Cerebellar nuclear complex (tissue), 1 donor: ENCODE measurements at places on chromosomes 13 and 19.

- no peak for DNase-seq
These were observed 715.7 kb downstream of the DIAPH3 start for GRCh38 chr13:59447846-59448620.

DNA sequence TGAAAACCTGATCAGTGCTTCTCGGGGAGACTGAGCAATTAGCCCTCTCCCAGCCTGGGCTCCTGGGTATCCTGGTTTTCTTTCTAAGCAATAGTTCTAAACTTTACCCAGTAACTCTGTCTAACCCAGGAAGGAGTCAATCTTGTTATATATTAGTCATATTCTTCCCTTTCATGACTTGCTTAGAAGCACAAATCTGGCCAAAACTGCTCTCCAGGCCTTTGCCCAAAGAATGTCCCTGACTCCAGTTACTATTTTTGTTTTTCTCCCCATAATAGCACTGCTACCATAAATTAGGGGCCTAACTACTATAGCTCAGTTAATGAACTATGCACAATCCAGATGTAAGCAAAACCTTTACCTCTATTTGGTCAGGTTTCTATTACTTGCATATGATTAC, 355.8 kb upstream of the HTR2A start:
- DNase-seq: no peak

DNA sequence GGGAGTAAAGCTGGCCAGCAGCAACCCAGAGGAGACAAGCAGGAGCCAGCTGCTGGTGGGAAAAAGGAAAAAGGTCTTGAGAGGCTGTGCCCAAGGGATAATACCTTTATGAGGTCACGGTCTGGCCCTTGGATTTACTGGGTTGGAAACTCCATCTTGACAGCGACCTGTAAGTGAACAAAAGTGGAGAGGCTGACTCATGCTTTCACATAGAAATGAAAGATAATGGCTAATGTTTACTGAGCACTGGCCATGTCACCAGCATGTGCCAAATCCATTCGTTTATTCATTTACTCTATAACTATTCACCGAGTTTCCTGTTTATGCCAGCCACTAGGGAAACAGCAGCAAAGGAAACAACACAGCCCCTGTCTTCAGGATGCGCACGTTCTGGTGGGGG, 4.7 kb downstream of the VRK3 start:
- no peak for DNase-seq

GRCh38 chr19:47435196-47435595, 15.9 kb upstream of the MEIS3 start:
- no peak for DNase-seq

DNA sequence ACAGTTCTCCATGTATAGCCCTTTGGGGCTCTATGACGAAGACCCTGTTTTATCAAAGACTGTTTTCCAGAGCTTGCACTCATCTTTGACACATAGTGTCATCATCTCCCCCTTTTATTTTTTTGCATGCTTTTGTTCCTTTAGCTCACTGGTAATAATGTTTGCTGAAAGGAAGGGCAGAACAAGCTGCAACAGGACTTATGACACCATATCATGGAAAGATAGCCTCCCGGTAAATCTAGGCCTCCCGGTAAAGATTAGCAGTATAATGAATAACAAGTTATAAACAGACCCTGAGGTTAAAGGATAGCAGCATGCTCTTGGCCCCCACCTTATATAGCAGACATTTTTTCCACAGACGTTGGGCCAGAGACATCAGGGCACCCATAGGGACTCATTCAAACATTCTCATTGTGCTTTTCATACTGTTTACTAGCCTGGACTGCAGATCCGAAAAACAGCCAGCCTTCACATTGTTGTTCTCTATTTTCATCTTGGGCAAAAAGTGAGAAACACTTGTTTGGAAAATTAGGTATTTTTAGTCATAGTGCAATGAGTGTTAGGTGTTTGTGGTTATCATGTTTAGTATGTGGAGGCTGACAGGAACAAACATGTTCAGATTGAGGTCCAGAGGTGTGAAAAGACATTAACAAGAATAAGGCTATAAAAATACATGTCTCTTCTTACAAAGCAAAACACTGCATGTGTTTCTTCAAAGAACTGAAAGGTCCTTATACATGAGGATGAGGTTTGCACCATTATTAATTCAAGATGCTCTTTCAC, 136.9 kb upstream of the SPRY2 start:
- DNase-seq: no peak

DNA sequence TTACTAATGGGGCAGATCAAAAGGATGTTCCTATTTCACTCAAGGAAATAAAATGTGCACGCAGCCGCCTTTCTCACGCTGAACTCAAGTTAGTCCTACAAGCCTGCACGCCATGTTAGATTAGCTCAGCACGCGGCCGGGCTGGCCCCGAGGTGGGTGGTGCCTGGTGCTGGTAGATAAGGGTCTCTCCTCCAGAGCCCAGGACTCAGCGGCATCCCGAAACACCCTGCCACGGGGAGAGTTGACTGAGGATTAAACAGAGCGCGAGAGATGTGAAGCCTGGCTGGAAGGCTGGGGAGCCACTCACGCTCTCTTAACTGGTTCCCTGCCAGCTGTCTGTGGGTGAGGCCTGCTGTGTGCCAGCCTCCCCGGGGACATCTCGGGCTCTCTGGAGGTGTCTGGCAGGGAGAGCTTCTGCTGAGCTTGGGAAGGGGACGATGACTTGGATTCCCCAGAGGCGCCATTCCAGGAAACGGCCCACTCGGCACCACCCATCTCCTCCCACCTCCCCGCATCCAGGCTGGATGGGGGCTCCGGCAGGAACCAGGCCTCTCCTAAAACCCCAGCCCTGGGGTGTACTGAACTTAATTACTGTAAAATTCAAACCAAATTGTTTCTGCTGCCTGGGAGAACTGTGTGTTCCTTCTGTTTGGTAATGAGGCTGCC, 122.2 kb downstream of the KDM4B start:
- no peak for DNase-seq

DNA sequence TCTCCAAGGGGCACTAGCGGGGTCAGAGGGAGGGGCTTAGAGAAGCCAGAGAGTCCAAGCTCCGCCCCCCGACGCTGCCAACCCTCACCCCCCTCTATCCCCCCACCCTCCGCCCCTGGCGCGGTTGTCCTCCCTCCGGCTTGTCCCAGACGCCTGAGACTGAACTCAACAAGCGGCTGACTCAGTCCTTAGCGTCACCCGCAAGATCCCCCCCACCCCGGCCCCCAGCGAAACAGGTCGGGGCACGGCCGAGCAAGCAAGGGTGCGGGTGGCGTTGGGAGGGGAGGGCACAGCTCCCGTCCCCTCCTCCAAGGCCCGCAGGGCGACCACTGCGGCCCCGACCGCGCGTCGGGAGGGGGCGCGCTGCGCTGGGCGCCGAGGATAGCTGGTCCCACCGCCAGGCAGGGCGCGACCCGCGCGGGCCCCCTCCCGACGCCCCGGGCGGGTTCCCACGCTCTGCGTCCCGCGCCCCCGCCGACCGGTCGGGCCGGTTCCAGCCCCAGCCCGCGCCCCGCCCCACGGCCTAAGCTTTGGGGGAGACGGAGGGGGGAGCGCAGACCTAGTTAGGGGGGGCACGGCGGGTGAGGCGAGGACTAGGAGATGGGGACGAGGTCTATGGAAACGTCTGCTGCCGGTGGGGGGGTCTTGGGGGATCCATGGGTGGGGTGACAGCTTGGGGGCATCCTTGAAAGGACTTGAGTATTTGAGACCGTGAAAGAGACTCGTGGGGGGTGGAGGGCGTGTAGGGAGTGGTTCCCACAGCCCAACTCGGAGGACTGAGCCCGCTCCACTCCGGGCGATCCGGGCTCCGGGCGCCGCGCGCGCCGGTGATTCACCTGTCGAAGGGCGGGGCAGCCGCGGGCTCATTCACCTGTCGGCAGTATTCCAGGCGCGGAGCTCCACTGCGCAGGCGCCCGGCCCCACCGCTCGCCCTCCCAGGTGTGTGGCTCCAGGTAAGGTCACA, 5.1 kb downstream of the NOTCH3 start:
- no peak for DNase-seq

GRCh38 chr19:8321986-8322637, 816 bp downstream of the RPS28 start:
- DNase-seq: no peak
